A673 (cell line): ENCODE measurements at places on chromosomes 11 and 22. TPM values are rescaled to one million over a fixed set of nuclear protein-coding genes. Genes with fewer than 3 reads are reported as not detected.

GRCh38 chr11:8871962-8872361, 39.0 kb upstream of the AKIP1 start:
- no peak for DNase-seq

DNA sequence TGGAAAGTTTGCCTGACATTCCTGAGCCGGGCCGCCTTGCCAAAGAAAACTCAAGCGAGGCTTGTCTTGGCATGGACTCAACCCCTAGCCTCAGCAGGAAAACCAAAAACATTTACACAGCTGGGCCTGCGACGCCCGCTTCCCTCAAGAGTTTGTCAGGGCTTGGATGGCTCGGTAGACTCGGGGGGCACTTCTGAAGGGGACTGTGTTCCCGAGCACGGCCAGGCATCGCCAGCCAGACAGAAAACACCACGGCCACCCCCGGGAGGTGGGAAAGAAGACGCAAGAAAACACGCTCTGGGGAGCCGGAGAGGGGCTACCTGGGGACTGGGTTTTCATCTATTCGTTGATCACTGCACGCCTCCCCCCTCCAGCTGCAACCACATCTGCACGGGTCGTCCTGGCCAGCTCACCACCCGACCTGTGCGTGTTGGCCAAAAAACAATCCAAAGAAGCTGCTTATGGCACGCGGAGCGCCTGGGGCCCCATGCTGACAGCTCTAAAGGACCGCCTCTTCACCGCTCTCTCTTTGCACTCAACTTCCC, 380.7 kb downstream of the MN1 start:
- DNase-seq, result peak; percentile 38

DNA sequence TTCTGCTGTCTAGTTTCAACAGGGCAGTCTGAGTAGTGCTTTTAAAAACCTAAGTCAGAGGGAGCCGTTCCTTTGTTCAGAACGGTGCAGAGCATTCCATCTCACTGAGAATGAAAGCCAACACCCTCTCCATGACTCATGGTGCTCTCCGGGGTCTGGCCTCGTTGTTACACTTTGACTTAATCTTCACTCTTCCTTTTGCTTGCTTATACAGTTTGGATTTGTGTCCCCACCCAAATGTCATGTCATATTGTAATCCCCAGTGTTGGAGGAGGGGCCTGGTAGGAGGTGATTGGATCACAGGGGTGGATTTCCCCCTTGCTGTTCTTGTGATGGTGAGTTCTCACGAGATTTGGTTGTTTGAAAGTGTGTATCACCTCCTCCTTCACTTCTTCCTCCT, 292.2 kb downstream of the ST3GAL4 start:
- DNase-seq, result peak; percentile 45

GRCh38 chr11:65183201-65183891, 1.6 kb downstream of the CAPN1 start:
- DNase-seq, result no peak

KCNQ1OT1 gene
- 4.0 and 4.1 TPM in 2 replicates for total RNA-seq
